ENCODE measurements at places on chromosomes 6 and 20.

DNA sequence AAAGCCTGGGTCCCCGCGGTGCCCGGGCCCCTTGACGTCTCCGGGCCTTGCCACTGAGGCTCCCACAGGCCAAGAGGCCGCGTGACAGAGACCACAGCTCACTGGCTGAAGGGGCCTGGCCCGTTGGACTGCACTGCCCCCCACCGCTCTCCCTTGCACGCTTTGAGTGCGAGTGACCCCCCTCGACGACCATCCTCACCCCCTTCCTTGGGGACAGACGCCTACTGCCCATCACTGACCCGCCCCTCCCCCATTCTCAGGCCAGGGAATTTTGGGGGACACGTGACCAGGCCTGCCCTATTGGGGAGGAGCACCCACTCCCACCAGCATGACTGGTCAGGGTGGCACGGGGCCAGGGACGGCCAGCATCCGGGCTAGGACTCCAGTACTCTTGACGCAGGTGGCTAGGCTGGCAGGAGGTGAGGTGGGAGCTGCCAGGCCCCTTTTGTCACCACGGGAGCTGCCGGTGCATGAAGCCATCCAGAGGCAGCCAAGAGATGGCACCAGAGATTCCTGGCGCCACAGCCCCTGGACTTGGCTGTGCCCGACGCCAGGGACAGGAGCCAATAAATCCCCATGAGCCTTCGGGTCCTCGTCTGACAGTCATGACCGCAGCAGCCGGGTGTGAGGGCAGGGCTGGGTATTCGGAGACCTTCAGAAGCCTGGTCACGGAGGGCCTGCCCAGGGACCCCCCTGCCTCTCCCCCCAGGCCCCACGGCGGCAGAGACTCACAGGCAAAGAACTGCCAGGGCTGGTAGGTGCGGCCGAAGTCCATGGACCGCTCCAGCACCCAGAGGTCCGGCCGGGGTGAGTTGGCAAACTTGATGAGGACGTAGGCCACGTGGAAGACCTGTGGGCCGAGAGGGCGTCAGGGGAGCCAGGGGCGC lies 14.5 kb downstream of the LAMA5 start:
- no peak for DNase-seq

DNA sequence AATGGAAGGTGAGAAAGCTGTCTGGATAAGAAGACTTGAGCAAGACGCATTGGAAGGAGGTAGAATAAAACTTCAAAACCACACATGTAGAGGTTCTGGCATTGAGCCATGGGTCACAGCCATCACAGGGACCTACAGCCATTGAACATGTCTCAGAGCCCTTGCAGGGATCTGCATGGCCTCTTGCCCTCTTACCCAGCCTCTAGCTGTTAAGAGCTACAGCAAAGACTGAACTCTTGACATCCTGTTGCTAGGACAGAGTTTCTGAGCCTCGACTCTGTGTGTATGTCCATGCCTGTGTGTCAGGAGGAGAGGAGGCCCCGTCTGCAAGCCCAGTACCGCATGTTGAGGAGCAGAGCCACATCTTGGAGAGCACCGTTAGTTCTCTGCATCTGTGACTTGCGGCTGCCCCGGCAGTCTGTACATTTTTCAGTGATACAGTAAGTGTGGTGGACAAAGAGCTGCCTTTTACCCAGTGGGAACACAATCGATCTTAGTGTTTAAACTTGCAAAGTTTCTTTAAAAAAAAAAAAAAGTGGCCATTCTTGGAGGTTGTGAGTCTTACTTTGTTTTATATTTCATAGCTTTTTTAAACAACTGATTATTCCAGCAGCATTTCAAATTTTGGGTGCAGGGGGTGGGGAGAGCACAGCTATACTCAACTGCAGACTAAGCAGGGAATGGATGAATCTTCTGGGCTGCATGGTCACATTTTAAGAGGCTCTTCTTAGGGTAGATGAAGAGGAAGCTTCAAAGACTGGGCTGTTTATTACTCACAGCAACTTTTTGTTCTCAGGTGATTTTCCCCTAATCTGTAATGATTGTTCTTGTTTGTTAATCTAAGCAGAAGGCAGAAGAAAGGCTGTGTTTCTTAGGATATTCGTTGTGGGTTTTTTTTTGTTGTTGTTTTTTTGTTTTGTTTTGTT lies 88.5 kb downstream of the TBC1D7 start:
- no peak for DNase-seq

DNA sequence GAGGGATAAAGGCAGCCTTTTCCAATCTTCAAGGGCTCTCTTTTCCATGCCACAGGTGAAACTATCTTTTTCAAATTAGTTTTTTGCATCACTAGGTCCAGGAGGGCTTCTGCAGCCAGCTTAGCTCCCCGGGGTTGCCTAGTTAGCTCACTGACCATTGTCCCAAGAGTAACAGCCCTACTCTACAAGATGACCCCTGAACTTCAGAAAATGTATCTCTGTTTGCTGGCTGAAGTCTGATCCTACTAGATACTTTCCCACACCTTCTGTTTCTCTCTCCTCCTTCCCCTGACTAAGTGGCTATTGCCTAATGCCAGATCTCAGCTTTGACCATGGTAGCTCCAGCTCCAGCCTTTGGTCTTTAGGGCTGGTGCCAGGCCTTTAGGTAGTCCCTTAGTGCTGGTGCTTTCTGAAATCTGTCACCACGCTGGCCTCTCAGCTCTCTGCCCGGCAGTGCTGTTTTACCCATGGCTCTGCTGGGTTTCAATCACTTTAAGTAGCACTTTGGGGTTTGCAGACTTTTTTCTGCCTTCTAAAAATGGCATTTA lies 255.1 kb downstream of the RNGTT start:
- no peak for DNase-seq

- DNase-seq, result no peak
Observed at GRCh38 chr6:142871910-142872331, 73.1 kb downstream of the HIVEP2 start.

- DNase-seq, result no peak
Observed at GRCh38 chr6:48087448-48087847, 23.5 kb downstream of the PTCHD4 start.

DNA sequence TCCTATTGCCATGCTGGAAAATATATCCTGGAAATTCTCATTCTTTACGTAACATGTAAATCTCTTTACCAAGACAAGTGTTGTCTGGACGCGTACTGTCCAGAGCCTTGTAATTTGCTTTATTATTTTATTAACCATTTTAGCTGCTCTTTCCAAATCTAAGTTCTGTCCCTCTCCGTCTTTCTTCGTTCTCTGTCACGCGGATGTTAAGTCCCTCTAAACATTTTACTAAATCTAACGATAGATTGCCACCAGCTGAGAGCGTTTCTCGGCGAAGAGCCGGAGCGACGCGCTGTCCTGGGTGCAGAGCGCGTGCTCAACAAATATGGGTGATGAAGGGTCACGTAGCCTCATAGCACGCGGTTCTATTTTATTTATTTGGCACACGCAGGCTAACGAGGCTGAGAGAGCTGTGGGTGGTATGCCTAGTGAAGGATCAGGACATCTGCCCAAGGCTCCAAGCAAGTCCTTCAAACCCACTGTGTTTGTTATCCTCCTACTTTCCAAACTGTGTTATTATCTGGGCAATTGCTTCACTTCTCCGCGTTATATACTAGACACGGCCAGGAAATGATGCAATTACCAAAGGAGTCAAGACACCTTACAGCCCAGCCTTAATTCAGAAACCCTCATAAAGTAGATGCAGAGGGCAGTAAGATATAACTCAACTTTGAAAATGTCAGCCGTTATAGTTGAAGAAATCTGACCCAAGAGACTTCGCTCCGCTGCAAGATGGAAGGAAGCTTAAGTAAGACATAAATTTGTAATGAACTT lies 10.0 kb upstream of the NCOA7 start:
- peak; percentile 30 for DNase-seq

DNA sequence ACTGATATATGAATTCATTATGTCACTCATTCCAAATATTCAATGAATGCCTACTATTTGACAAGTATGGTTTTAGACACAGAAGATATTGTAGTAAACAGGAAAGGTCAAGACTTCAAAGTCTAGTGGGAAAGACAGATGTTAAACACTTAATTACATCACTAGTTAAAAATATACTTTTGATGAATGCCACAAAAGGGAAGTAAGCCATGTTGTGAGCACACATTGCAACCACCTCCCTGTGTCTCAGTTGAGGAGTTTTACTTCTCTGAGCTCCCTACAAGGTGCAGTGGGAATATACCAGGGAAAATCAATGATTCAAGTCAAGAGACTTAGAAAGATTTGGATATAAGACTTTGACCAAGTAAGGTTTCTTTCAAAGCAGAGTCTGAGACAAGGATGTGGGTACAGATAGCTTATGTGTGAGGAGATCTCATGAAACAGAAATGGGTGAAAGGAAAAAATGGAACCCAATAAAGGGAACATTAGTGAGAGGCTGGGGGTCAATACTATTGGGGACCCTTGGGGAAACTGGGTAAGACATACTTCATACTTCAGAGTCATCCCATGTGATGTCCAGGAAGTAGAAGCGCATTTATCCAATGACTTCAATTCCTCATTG lies 503.7 kb downstream of the KIF16B start:
- no peak for DNase-seq

GRCh38 chr6:128209771-128210170 lies 308.9 kb upstream of the THEMIS start:
- DNase-seq, result no peak

- no peak for DNase-seq
Observed at GRCh38 chr6:11615214-11615602, 77.7 kb downstream of the TMEM170B start.

DNA sequence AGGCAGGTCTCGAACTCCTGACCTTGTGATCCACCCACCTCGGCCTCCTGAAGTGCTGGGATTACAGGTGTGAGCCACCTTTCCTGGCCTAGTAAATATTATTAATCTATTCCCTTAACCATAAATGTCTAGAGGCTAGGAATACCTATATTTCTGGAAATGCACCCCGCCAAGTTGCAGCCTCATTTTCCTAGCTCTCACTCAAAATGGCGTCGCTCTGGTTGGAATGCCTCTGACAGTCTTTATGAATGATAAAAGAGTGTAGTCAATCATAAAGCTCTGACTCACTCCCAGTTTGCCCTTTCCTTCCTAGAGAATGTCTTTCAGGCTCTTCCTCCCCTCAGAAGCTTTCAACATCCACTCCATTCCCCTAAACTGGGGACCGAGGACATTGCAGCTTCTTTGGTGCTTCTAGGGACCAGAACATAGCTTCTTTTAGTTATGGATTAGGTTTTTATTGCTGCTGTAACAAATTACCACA lies 14.1 kb upstream of the TRIM26 start:
- no peak for DNase-seq

DNA sequence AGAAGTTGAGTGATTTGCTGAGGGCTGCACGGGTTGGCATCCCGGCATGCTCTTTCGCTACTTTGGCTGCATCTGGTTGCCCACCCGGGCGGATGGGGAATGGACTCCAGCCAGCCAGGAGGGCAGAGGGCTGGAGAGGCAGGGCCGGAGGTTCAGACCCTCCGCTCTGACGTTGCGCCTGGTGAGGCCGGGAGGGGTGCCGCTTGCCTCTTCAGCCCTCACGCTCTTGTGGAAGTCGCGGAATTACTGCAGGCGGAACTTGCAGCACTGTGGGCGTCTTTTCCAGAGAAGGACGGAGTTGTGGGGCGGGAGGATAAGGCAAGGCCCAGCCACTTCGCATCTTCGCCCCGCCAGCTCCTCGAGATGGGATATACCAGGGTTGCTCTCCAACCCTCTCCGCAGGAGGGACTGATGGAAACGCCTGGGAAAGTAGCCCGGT lies 656 bp downstream of the RTEL1 start:
- no peak for DNase-seq

DNA sequence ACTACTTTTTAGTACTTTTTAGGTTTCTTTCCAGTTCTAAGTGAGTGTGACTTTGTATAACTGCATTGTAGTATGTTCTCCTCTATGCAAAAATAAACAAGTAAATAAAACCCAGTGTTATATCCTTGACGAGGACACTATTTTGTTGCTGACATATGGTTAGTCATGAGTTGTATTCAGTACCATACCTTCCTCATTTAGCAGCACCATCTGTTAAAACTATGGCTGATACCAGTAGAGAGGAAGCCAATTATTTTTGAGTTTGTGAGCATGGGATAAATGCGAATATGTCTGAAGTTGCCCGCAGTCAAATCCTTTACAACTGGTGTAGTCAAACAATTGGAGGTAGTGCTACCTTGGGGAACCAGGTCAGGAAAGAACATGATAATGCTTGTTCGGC lies 74.1 kb downstream of the CDKAL1 start:
- no peak for DNase-seq

GRCh38 chr20:8223091-8223870 lies 91.2 kb downstream of the PLCB1 start:
- no peak for DNase-seq

DNA sequence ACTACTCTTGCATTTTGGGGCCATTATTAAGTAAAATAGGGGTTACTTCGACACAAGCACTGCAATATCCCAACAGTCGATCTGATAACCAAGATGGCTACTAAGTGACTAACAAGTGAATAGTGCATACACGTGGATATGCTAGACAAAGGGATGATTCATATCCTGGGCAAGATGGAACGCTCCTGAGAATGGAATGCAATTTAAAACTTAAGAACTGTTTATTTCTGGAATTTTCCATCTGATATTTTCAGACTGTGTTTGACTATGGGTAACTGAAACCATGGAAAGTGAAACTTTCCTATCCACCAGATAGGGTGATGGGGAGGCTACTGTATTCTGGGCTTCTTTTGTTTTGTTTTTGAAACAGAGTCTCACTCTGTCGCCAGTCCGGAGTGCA lies 66.5 kb downstream of the ILRUN start:
- DNase-seq, result no peak

DNA sequence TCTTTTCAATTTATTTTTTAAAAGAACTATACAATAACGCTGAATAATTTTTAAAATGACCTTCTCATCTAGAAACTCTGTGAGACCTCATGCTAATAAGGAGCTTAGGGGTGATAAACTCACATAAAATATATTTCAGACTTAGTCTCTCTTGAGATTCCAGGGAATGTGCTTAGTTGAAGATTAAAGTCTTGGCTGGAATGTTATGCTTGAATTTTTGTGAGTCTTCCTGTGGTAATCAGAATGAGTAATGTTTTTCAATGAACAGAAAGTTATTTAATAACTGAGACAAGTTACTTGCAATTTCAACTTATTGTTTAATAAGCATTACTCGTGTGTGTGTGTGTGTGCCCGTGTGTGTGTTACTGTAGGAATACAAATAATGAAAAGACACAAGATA lies 379.9 kb upstream of the EPHA7 start:
- DNase-seq, result no peak

GRCh38 chr6:138007014-138007472 lies 100.2 kb downstream of the PERP start:
- DNase-seq, result no peak

- no peak for DNase-seq
Observed at GRCh38 chr6:137496909-137497720, 2.9 kb upstream of the OLIG3 start.

GRCh38 chr6:37994223-37994622 lies 174.7 kb downstream of the ZFAND3 start:
- DNase-seq, result no peak

All from activated naive CD4-positive, alpha-beta T cell (primary cell).